ENCODE measurements at places on chromosomes 7 and 10. TPM values are rescaled to one million over a fixed set of nuclear protein-coding genes. Genes with fewer than 3 reads are reported as not detected.

Gene OR2A2
- not detected for total RNA-seq

Gene GRB10
- total RNA-seq, result 10.4 TPM

Gene ANKRD61
- total RNA-seq, result not detected

Gene EGFR
- total RNA-seq, result 150 TPM

Gene CLCN1
- 0.21 TPM for total RNA-seq

Gene CRHR2
- not detected for total RNA-seq

Gene ZNF783
- total RNA-seq, result 4.1 TPM

Gene IL2RA
- not detected for total RNA-seq

Gene MAP3K8
- 2.7 TPM for total RNA-seq

Gene AS3MT
- total RNA-seq, result 2.1 TPM

Gene HTR7
- total RNA-seq, result 10.4 TPM

Gene CACNB2
- not detected for total RNA-seq

Gene NPC1L1
- not detected for total RNA-seq

Gene ASB4
- total RNA-seq, result not detected

Gene TDRD1
- total RNA-seq, result 0.28 TPM

Gene CUBN
- 0.88 TPM for total RNA-seq

Gene GARIN1A
- 0.21 TPM for total RNA-seq

Gene SOSTDC1
- total RNA-seq, result 1.1 TPM

Gene PLEKHS1
- total RNA-seq, result not detected

Gene AGAP9
- total RNA-seq, result 1.2 TPM

Gene MRPL43
- total RNA-seq, result 100 TPM

Gene WNT8B
- not detected for total RNA-seq

Gene AGAP6
- 3.6 TPM for total RNA-seq

Gene CCZ1
- total RNA-seq, result 50.8 TPM

Gene IRF5
- 19.5 TPM for total RNA-seq

Gene BMPER
- total RNA-seq, result 2.0 TPM

Gene UFSP1
- 3.5 TPM for total RNA-seq

Gene SPDYE11
- total RNA-seq, result not detected

Gene KIF11
- 20.8 TPM for total RNA-seq

Gene SPDYE6
- not detected for total RNA-seq

Gene NEUROD6
- total RNA-seq, result not detected

Gene GPR85
- total RNA-seq, result 1.1 TPM

Gene ZNF804B
- not detected for total RNA-seq

Gene MYL10
- total RNA-seq, result not detected

Gene SLIT1
- not detected for total RNA-seq

Gene UTF1
- total RNA-seq, result not detected

Gene PAPOLB
- total RNA-seq, result not detected

Gene CFAP69
- 0.49 TPM for total RNA-seq

Gene LRRTM3
- not detected for total RNA-seq

Gene PTN
- 0.35 TPM for total RNA-seq

Gene FAM24B
- total RNA-seq, result 0.42 TPM

Gene SPDYE18
- total RNA-seq, result not detected

Gene PRSS37
- not detected for total RNA-seq

Gene AQP1
- total RNA-seq, result not detected

Gene C10orf67
- total RNA-seq, result 0.28 TPM

Gene CTTNBP2
- 2.5 TPM for total RNA-seq
